ENCODE measurements at places on chromosomes 5 and 9.

DNA sequence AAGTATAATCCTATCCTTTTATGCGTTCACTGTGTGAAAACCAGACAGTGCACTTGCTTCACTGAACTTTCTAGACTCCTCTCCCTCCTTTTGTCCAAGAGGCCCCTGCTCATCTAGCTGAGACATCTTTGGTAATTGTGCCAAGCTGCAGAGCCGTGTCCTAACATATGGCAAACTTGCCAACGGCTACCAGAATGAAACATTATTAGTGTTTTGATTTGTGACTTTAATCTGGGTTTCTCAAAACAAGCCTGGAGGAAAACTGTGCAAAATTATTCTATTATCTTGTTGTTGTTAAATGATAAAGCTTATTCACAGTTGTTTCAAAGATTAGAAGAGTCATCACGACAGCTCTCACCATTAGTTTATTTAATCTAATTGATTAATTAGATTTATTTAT, 79.0 kb upstream of the RETREG1 start:
- no peak for DNase-seq

GRCh38 chr5:34530637-34531036, 125.5 kb upstream of the RAI14 start:
- no peak for DNase-seq

GRCh38 chr5:161545344-161546094, 1.0 kb downstream of the GABRB2 start:
- no peak for DNase-seq

DNA sequence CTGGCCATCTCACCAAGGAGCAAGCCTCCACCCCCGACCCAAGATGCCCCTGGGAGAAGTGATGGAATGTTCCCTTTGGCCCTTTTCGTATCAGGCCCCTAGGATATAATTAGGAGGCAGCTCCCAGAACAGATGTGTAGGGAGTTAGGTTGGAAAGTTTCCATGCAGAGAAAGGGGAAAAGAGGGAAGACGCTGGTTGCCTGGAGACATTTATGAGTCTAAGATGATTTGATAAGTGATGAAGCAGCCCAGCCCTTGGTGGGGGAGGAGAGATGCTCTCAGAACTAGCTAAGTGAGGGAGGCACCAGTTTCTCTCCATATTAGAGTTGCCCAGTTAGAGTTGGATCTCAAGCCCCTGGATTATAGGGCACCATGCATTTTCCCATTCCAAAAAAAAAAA, 137.5 kb downstream of the GNA14 start:
- DNase-seq, result peak; percentile 19

DNA sequence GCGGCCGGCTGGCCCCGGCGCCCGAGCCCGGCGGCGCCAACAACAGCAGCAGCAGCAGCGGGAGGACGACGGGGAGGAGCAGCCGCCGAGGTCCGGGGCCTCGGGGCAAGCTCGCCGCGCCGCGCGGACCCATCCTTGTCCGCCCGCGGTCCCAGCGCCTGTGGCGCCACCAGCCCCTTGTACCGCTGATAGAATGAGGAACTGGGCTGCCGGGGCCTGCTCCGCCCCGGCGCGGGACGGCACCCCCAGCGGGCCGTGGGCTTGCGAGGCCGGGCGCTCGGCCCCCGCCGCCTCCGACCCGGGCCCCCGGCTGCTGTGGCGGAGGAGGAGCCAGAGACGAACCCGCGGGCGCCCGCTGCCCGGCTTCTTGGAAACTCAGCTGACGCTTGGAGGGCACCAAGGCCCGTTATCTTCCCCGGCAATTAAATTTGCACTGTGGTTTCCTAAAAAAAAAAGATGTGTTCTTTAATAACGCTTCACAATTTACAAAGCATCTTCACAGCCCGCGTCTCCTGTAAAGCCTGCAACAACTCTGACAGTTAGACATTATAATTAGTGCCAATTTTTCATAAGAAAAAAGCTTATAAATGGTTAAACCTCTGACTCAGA, at the start of gene ARSB:
ARSB (minus strand) TSS at position 195 of the 609 bp plus-strand sequence; CDS start at position 133, 62 bp downstream.
- peak; percentile 31 for DNase-seq

GRCh38 chr5:76104027-76104426, 20.8 kb downstream of the SV2C start:
- DNase-seq, result no peak

DNA sequence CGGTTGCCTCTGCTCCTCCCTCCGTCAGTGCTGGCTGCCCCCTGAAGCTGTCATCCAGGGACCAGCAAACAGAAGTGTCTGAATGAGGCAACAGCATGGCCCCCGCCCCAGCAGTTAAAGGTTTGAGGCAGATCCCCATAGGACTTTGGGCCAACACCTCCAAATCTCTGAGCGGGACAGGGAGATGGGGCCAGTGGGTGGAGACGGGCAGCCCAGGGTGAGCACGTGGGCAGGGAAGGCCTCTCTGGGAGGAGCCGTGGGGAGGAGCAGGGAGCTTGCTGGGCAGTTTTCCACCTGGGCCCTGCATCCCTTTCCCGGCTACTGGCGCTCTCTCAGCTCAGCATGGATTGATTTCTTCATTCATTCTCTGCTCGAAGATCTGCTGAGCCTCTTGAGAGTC, 39.1 kb upstream of the NOTCH1 start:
- DNase-seq, result no peak

- DNase-seq, result no peak
Measured at GRCh38 chr9:117029341-117029740, 342.2 kb downstream of the TRIM32 start.

- DNase-seq, result no peak
Measured at GRCh38 chr5:156505101-156505500, 178.1 kb downstream of the SGCD start.

DNA sequence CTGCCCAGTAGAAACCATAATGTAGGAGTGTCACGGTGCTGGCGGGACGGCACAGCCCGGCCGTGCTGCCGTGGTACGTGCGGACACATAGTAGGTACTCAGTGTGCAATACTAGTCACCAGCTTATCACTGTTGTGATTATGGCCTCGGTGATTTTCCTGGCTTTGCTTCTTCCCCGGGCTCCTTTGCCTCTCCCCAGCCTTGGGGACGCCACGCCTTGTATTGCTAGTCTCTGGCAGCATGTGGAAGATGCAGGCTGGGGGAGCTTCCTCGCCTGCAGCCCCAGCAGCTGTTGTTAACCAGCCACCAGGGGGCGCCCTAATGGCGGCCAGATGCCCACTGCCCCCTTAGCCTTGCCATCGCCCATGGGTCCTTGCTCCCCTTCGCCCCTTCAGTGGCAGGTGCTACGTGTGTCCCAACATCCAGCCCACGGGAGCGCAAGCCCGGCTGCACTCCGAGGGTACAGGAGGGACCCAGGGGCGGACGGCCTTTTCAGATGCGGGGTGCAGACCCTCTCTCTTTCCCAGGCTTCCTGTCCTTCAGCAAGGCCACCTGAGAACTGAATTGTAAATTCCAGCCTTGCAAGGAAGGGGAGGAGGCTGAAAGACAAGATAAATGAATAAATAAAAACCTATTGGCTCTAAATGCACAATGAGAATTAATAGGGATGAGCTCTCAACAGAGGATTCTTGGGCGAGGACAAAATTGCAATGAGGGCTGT, 8.0 kb downstream of the NTNG2 start:
- DNase-seq, result peak; percentile 55

GRCh38 chr9:114732823-114733222, 50.8 kb upstream of the TEX48 start:
- DNase-seq, result no peak
